ENCODE measurements at places on chromosomes 3 and 15.

- DNase-seq: no peak
Measured at GRCh38 chr3:13587442-13587841, 38.5 kb downstream of the FBLN2 start.

DNA sequence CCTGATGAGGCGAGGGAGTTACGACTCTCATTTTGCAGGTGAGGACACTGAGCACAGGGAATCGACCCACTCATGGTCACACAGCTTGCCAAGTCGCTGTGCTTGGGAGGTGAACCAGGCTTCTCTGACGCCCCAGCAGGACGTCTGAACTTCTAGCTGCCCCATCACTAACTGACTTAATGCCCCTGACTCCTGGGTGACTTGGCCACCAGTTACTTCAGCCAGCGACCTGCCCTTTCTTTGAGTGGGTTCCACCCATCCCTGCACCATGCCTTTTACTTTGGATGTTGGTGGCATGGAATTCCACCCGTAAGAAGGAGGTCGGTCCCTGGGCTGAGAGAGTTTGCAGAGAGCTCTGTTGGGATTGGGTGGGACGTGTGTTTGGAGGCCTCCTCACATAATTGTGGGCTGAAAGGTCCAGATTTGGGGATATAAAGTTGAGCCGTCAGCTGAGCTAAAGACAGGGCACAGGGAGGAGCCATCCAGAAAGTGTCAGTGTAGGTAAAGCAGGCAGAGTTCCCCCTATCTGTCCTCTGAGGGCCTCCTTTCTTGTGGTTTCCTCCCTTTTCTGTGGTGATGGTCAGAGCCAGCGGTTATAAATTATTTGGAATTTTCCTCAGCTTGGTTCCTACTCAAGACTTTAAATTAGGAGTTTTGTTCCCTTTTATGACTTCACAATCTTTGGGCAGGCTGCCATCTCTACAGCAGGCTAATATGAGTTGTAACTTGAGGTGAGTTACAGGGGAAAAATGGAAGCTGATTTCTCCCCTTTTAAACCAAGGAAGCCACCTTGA is 55.0 kb downstream of the FLNB start:
- no peak for DNase-seq

GRCh38 chr3:31918179-31919150 is 62.6 kb downstream of the OSBPL10 start:
- no peak for DNase-seq

DNA sequence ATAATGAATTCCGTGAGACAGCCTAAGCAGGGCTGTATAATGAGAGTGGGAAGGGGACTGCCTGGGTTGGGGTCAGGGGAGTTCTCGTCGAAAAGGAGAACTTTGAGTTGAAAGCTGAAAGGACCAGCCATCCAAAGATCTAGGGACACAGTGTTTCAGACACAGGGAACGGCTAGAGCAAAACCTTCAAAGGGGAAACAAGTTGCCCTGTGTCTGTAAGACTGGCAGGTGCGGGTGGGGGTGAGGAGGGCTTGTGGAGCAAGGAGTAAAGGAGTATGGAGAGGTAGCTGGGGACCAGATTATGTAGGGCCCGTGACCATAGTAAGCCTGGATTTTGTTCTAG is 1.3 kb upstream of the SRP14 start:
- no peak for DNase-seq

DNA sequence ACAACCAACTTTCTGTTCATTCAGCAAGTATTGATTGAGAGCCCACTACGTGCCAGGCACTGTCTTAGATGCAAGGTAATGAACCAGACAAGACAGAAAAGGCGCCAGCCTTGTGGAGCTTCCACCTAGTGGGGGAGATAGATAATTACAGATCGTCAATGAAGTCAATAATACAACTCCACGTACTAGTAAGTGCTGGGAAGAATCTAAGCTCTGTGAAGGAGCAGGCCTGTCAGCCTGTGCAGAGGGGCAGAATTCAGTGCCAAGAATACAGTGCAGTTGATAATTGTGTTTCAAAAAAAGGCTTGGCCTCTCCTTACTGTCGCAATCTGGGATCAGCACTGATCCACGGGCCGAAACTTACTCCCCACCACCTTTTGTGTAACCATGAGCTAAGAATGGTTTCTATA is 186.3 kb downstream of the FEZF2 start:
- no peak for DNase-seq

- DNase-seq: no peak
Measured at GRCh38 chr3:194294199-194294894, 56.8 kb downstream of the CPN2 start.

- DNase-seq: no peak
Measured at GRCh38 chr3:14297784-14298236, 104.6 kb upstream of the SLC6A6 start.

DNA sequence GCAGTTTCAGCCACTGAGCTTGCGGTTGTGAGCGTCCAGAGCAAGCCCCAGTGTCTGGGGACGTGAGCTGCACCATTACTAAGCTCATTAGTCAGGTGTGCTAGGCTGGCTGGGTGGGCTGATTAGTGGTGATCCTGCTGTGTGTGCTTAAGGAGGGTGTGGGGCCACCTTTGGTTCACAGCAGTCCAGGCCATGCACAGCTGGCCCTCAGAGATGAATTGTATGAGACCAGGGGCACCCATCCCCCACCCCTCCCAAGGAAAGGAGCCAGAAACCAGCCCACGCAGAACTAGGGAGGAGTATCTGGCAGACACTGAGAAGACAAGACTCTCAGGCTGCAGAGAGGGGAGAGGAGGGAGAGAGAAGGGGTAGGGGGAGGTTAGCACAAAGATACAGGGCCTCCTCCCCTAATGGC is 3.8 kb downstream of the TYRO3 start:
- no peak for DNase-seq

- no peak for DNase-seq
Measured at GRCh38 chr3:1967525-1967924, 131.1 kb upstream of the CNTN4 start.

GRCh38 chr15:75097939-75098338 is 74.5 kb downstream of the PPCDC start:
- no peak for DNase-seq

DNA sequence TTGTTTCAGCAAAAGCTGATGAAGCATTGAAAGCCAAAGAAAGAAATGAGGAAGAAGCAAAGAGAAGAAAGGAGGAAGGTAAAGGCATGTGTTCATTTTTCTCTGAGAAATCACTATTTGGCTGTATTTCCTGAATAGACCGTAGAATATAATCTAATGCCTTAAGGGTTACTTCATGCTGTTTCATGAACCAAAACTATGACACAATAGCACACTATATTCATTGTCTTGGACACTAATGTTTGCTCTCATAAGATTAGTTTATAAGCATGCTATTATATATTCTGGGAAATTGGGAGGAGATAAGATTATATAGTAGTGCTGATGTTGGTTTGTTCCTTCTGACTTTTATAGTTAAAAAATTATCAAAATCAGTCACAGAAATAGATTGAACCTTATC is 110.1 kb upstream of the MLF1 start:
- no peak for DNase-seq

GRCh38 chr3:20462723-20463122 is 276.7 kb upstream of the SGO1 start:
- DNase-seq: no peak

GRCh38 chr15:49038382-49038781 is 7.9 kb downstream of the SECISBP2L start:
- no peak for DNase-seq

GRCh38 chr3:37249717-37250116 is 75.3 kb upstream of the LRRFIP2 start:
- no peak for DNase-seq

GRCh38 chr3:149593418-149594160 is 64.2 kb downstream of the WWTR1 start:
- no peak for DNase-seq

DNA sequence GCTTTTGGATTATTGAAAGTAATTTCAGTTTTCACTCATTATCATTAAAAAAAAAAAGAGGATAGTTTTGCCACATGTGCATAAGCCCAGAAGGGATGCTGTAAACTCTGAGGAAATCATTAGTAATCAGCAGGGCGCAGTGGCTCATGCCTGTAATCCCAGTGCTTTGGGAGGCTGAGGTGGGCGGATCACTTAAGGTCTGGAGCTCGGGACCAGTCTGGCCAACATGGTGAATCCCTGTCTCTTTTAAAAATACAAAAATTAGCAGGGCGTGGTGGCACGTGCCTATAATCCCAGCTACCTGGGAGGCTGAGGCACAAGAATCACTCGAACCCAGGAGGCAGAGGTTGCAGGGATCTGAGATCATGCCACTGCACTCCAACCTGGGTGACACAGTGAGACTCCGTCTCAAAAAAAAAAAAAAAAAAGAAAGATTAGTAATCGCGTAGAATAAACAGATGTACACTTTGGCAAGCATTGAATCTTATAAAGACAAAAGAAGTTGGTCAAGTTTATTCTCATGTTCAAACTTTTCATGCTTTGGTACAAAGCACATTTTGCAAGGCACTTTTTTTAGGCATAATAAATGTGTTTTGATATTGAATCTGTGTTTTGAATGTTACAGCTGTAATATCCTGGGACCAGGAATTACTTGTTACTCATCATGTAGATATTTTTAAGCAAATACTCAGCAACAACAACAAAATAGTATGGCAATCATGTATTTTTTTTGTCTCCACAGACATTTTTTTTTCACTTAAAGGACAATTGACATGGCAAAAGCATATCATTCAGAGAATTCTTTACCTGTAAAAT is 93.2 kb upstream of the AGTR1 start:
- no peak for DNase-seq

- no peak for DNase-seq
Measured at GRCh38 chr3:149019580-149019979, 28.2 kb downstream of the GYG1 start.

- DNase-seq: no peak
Measured at GRCh38 chr15:71109130-71109529, 6.1 kb upstream of the THSD4 start.

- no peak for DNase-seq
Measured at GRCh38 chr3:3586336-3586735, 212.9 kb upstream of the LRRN1 start.

DNA sequence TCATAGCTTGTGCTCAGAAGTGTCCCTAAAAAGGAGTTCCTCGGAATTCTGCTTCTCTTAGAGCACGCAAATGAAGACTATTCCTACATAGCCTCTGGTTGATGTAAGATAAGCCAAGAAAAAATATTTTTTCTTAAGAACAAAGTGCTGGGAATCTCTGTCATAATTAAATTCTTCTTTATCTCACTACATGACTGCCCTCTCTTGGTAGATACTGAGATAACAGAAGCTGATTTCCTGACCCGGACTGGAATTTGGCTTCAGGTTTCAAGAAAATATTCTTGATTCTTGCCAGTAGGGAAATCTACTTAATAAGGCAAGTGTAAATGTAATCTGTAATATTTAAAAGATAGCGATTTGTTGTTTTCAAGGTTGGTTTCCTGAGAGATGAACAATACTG is 31.3 kb upstream of the SETMAR start:
- DNase-seq: no peak
